Lower leg skin (tissue), 4 donors: ENCODE measurements at places on chromosomes 16 and 17.

DNA sequence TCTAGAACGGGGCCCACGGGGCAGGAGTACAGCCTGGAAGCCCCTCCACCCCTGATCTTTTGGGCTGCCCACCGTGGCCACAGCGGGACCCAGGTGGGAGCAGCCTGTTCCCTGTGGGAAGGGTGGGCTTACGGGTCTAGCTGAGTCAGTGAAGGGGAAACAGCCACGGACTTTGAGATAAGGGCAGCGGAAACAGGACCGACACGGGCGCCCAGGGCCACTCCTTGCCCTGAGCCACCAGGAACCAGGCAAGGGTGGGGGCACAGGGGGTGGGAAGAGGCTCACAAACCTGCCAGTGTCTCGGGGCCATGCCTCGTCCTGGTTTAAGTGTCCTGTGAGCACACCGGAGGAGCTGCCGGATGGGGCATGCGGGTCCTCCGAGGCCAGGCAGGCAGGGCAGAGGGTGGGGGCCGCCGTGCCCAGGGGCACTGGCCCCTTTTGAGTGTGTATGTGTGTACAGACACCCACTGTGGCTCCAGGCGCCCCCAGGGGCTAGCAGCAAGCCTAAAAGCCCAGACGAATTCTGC is 47.6 kb upstream of the PVALEF start:
- DNase-seq = no peak

GRCh38 chr17:67942810-67943209 is 53.5 kb downstream of the C17orf58 start:
- no peak for DNase-seq

DNA sequence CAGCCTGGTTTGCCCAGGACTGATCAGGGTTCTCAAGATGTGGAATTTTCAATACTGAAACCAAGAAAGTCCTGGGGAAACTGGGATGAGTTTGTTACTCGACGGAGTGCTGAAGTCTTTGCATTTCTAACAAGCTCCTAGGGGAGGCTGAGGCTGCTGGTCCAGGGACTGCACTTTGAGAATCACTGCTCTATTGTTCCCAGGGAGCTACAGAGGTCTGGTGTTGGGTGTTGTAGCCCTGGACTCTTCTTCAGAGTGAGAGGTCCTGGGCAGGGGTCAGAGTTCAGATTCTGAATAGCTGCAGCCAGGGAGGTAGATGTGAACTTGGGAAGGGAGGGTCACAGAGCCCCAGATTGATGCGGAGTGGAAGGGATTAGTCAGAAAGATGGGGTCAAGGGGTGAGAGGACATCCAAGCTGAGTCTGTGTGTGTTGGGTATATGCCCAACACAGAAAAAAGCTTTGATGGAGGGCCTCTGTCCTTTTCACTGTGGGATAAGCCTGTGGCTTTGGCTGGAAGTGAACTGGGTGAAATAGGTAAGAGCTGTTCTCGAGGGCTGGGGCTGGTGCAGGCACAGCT is 14.1 kb downstream of the TMEM238L start:
- no peak for DNase-seq

DNA sequence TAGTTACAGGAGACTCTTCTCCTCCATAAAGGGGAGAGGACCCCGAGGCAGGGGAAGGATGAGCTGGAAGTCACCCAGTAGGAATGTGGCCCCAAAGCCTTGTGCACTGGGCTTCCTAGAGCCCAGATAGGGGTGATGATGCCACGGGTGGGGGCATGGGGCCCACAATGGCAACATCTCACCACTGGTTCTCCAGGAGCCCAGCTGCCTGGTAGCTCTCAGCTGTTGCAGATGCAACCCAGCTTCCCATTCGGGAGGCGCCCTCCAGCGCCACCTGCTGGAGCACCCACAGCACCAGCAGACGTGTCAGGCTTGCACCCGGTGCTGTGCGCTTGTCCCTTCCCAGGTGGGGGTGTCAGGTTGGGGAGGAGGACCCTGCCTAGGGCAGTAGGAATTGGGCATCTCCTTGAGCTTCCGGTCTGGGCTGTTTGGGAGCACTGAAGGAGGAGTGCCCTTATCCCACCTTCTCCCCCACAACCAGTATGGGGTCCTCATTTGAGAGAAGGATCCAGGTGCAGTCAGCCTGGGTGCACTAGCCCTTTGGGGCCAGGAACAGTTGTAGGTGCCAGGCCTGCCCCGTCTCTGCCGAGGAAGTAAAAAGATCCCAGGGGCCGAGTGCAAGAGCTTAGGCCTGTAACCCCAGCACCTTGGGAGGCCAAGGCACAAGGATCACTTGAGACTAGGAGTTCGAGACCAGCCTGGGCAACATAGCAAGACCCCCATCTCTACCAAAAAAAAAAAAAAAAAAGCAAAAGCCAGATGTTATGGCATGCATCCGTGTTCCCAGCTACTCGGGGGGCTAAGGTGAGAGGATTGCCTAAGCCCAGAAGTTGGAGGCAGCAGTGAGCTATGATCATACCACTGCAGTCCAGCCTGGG is 14.4 kb downstream of the CDIPT start:
- peak; percentile 36 for DNase-seq

DNA sequence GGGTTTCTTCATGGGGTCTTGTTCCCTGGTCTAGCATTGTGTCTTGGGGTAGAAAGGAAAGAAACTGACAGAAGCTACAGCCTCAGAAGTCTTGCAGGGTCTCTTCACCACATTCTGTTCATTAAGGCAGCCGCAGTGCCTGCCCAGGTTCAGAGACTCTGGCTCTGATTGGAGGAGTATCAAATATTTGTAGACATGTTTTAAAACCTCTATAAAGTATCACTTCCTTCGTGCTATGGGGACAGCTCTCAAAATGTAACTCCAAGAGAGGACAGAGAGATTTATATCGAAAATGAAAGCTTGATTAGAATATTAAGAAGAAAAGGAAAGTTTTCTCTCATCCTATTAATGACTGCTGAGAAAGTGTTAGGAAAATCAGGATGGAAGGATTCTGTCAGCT is 107.0 kb upstream of the CACNG3 start:
- no peak for DNase-seq

- DNase-seq = no peak
Observed at GRCh38 chr16:89230255-89230654, 12.8 kb downstream of the ZNF778 start.
